Testis (tissue), 5 donors: ENCODE measurements at places on chromosomes 3 and 15. TPM values are rescaled to one million over a fixed set of nuclear protein-coding genes. Genes with fewer than 3 reads are reported as not detected.

ANKRD34C gene
- 0.08 TPM for total RNA-seq

LRRIQ4 gene
- 1.3 TPM for total RNA-seq

DNA sequence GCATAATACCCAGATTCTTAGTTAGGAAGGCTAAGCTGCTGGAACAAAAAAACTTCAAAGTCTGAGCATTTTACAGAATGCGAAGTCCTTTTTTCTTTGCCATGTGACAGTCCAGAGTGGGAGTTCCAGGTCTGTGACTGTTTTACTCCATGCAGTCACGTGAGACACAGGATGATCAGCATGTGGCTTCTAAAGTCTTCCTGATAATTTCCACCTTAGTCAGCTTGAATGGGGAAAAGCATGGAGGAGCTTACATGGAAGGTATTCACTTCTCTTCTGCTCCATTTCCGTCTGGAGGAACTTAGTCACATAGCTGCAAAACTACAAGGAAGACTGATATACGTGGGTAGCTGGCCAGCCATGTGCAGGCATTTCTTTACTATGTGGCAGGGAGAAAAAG, 1.7 kb downstream of the SNTN start:
- no peak for DNase-seq

GRCh38 chr3:190718097-190718496, 144.4 kb downstream of the GMNC start:
- peak; percentile 16 for DNase-seq

GRCh38 chr3:121594850-121595249, 1.7 kb downstream of the FBXO40 start:
- DNase-seq = no peak

GRCh38 chr15:40466426-40467260, 4.1 kb upstream of the CHST14 start:
- no peak for DNase-seq

- DNase-seq = no peak
These were observed 385.3 kb downstream of the PDCD6IP start for GRCh38 chr3:34183611-34184340.
